Ammon's horn (tissue), 1 donor: ENCODE measurements at places on chromosomes 5 and 9.

GRCh38 chr5:178117923-178118701 lies 4.8 kb downstream of the N4BP3 start:
- DNase-seq = no peak

- no peak for DNase-seq
These were observed 83.0 kb upstream of the GNA14 start for GRCh38 chr9:77731008-77731698.

GRCh38 chr5:181181650-181182565 lies 23.1 kb downstream of the TRIM7 start:
- peak; percentile 67 for DNase-seq

DNA sequence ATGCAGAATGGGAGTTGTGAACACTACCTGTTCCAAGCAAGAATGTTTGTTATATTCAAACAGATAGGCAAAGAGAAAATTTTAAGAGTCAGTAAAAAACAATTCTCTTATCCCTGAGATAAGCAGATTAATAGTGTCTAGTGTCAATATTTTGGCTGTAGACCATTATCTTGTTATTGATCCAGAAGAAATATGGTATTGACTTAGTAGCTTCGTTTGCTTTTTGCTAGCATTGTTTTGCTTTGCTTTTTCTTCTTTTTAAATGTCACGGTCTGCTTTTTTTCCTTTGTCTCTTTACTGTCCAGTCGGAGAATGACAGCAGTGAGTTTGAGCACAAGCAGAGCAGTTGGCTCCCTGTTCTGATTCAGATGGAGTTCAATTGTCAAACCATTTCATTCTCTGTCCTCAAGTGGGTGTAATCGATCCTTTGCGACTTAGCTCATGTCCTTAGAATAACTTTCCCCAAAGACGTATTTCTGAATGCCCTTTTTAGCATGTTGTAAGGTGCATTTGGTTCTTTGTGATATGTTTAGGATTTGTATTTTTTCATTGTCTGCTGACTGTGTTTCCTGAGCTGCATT lies 29.3 kb downstream of the FUBP3 start:
- no peak for DNase-seq

GRCh38 chr5:131710391-131710790 lies 75.4 kb upstream of the RAPGEF6 start:
- DNase-seq = no peak

DNA sequence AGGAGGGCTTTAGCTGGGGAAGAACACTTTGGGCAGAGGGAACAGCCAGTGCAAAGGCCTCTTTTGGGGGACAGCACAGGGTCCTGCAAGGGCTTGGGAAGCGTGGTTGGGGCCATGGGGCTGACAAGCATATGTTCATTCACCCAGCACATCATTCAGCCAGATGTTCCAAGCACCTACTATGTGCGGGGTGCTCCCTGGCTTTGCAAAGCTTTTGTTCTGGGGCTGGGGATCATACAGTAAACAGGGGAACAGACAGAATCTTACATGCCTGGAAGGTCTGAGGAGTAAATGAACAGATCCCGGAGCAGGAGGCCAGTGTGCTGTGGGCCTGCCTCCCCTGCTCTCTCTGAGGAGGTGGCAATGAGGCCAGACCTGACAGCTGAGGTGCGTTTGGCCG lies 16.7 kb downstream of the PSD2 start:
- no peak for DNase-seq

- no peak for DNase-seq
These were observed 18.5 kb downstream of the CAMSAP1 start for GRCh38 chr9:135888766-135889394.

- no peak for DNase-seq
These were observed 384.8 kb downstream of the MAT2B start for GRCh38 chr5:163890261-163890660.

DNA sequence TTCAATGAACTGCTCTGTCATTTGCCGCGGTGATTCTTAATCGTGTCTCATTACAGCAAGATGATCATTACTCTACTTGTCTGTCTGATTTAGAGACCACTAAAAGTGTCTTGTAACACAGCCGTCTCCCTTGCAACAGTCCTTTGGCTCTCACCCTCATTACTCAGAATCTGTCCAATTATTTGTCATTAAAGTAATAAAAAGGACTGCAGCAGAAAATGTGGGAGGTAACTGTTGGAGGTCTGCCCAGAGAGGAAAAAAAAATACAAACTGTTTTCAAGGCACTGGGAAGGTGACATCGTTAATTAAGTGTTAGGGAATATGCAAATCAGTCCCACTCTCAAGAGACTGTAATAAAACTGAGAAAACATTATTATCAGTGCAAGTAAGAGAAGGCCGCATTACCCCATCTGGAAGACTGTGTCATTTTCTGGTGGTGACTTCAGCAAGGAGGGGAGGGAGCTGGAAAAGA lies 281.0 kb downstream of the RASEF start:
- peak; percentile 6 for DNase-seq

DNA sequence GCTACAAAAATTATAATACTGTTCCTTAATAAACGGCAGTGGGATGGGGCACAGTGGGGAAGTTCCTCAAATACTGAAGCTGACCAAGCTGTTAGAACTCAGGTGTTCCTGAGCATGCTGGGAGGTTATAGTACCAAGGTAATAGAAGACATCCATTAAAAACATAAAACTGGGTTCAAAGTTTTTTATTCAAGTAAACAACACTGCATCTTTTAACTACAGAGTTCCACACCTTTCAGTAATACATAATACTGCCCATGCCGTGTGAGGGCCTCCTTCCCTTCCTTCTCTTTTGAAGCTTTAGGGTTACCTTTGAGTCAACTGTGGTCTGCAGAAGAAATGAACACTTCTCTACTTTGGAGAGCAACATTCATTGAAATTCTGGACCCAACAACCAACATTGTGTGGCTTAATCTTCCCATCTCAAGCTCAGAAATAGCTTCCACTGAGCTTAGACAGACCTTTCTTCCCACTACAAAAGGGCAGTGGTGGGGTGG lies 43.6 kb downstream of the SERINC5 start:
- no peak for DNase-seq

DNA sequence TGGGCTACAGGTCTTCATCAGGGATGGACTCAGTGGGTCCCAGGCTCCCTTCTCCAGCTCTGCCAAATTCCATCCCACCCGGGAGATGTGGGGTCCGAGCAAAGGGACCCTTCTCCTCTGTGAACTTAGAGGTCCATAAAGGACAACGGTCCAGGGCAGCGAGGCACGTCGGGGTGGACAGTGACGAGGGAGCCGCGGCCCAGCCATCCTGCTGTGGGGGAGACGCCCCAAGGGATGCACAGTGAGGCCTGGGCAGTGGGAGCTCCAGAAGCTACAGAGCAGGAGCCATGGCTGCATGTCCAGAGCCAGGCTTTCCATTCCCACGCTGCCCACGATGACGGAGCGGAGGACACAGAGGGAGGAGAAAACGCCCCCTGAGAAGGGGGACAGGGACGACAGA lies 107.5 kb upstream of the PPP1R26 start:
- DNase-seq = no peak

GRCh38 chr5:73370640-73371583 lies 77.7 kb downstream of the FOXD1 start:
- no peak for DNase-seq

DNA sequence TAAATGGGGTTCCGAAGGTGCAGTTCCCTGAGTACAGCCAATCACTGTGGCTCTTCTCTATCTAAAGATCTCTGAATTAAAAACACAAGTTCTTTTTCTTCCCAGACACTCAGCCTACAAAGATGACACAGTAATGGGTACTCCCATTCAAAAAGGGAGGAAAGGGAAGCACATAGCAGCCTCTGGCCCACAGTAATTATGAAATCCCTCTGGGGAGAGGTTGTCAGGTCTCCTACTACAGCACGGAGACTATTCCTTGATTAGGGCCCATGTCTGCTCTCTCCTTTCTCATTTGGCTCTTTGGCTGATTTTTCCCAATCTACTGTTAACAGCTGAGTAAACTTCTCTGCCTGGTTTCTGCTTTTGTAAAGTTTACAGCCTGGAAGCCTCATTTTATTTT lies 62.0 kb upstream of the RANBP3L start:
- no peak for DNase-seq

DNA sequence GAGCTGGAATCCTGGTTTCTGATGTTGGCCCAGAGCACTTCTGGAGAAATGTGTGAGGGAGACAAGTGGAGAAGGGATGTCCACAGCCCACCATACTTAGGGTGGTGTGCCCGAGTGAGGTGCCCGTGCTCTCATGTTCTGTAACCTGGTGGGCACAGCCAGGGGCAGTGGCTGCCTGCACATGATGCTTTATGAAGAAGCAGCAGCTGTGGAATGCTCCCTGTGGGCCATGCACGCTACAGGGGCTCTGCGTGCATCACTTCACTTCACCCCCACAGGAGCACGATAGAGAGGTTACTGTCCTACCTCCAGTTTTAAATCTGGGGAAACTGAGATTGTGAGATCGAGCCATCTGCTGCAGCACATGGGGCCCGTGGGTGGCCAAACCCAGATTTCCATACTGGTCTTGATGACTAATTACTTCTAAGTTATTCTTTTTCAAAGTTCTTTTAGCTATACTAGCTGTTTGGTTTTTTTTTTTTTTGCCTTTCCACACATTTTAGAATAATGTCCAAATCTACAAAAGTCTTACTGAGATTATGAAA lies 441.6 kb downstream of the GADD45G start:
- no peak for DNase-seq

DNA sequence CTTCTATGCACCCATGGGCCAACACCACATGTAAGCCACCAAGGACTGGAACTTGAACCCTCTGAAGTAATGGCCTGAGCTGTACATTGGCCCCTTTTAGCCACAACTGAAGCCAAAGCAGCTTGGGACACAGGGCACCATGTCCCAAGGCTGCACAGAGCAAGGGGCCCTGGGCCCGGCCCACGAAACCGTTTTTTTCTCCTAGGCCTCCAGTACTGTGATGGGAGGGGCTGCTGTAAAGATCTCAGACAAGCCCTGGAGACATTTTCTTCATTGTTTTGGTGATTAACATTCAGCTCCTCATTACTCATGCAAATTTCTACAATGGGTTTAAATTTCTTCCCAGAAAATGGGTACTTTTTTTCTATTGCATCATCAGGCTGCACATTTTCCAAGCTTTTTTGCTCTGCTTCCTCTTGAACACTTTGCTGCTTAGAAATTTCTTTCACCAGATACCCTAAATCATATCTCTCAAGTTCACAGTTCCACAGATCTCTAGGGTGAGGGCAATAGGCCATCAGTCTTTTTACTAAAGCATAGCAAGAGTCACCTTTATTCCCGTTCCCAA lies 25.5 kb upstream of the FBXW11 start:
- DNase-seq = no peak

GRCh38 chr9:31839273-31839672 lies 545.2 kb upstream of the ACO1 start:
- peak; percentile 45 for DNase-seq

DNA sequence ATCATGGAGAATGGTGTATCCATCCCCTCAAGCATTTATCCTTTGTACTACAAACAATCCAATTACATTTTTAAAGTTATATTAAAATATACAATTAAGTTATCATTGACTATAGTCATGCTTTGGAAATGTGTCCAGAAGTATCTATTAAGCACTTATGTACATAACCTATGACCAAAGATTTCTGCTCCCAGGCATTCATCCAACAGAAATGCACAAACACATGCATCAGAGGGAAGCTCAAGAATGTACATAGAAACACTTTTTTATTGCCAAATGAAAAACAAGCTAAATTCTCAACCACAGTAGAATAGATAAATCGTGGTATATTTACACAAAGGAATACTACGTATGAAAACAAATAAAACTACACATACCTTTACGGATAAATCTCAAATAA lies 700.5 kb upstream of the ZNF608 start:
- no peak for DNase-seq

GRCh38 chr5:149452007-149452664 lies 73.0 kb upstream of the IL17B start:
- peak; percentile 47 for DNase-seq

DNA sequence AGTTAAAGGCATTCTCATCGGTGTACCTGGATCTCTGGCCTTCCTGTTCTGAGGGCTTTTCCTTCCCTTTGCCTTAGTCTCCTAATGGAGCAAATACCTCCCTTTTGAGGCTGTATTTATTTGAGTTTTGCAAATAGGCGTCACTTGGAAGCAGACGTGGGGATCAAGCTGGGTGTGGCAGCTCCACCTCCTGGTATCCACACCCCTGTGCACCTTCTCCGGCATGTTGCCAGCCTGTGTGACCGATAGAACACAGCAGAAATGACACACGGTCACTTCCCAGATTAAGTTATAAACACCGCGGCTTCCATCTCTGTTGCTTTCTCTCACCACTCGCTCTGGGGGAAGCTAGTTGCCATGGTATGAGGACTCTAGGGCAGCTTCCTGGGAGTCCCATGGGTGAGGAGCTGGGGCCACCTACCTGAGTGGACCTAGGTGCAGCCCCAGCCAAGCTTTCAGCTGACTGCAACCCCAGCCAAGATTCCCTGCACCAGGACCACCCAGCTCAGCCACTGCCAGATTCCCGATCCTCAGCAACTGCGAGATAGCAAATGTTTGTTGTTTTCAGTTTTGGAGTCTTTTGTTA lies 214.4 kb upstream of the MVB12B start:
- DNase-seq = no peak

DNA sequence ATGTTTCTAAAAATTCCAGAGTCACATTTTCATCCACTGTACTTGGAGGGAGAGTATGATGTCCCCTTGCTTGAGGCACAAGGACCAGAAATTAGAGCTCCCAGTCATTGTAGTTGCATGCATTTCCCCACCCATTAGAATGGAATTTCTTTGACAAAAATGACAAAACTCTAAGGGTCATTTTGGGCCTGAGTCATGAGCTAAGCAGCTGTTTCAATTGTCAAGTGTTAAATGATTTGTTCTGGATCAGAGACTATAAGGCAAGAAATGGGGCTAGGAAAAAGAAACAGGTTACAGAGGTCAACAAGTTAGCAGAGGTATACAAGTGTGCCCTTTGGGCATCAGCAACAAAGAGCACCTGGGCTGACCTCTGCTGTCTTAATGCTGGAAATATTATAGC lies 131.2 kb upstream of the IQGAP2 start:
- no peak for DNase-seq

- no peak for DNase-seq
These were observed 2.0 kb downstream of the NRG2 start for GRCh38 chr5:140041099-140041491.

- DNase-seq = no peak
These were observed 27.7 kb downstream of the PLCXD3 start for GRCh38 chr5:41482715-41483114.

- DNase-seq = no peak
These were observed 137.1 kb upstream of the BASP1 start for GRCh38 chr5:17080361-17080760.

DNA sequence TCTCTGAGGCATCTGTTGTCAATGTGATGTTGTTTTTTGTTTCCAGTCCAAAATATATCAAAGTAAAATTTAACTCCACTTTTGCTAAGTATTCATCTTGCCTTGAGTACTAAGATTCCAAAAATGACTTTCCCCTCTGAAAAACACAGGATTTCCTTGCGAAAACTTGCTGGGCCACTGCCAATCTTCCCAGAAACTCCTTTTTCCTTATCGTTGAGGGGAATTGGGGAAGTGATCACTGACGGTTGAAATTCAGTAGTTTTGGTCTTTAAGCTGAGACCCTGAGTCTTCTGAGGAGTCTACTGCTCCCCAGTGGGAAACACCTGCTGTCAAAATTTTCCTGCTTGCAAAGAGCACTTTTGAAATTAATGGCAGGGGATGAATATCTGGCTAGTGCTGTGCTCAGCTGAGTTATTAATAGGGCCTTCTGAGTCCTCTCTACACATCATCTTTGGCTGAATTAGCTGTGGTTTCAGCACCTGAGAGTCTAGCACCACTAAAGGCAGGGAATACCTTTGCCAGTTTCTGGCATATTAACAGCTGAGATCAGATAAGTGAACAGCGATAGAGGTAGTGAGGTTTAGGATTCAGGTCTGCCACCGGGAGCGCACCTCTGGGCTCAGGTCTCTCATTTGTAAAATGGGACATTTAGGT lies 18.0 kb downstream of the TLR4 start:
- no peak for DNase-seq

- DNase-seq = no peak
These were observed 478.2 kb upstream of the TNC start for GRCh38 chr9:115596021-115596745.
